Stimulated activated CD4-positive, alpha-beta T cell treated with anti-CD3 and anti-CD28 coated beads, Interleukin-4, amount 100 ng/mL, for 1 hour (primary cell): ENCODE measurements at places on chromosomes 13 and 19.

DNA sequence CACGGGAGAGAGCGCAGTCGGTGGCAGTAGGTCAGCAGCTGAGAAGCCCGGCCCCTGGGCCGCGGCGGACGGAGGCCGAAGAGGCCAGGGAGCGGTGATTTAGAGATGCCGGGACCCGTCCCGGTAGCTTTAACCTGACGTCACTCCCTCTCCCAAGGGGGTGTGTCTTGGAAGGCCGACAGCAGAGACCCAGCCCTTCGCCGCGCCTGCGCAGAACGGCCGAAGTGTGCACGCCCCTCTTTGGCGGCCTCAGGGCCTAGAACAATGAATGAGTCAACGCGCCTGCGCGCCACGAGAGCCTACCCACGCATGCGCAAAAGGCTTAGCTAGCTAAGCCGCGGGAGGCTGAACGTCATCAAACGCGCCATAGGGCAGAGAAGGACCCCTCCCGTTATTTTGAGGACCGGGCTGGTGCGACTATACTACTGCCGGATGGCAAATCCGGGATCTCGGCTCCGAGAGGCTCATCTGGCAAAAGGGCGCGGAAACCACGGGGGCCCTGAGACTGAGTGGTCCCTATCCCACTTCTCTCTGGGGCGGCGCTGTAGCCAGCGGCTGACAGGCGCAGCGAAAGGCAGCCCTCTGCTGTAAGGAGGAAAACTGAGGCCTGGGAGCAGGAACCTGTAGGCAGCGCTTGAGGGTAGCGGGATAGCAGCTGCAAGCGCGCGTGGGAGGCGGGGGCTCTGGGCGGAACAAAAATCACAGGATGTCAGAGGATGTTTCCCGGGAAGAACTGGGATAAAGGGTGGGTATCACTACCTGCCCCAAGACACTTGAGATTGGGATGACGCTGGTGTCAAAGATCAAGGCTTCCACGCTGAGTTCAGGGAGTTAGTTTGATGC lies at the start of the genes IRGQ and ZNF576:
Gene IRGQ (minus strand): TSS at position 136 of the 843 bp plus-strand sequence. CDS start 796 bp downstream, outside the sequence.
Gene ZNF576 (plus strand): TSS at position 597 of the 843 bp plus-strand sequence. CDS start 514 bp downstream, outside the sequence.
- peak; percentile 100 for DNase-seq

- peak; percentile 13 for DNase-seq
Observed at GRCh38 chr19:55340784-55341147, 1.1 kb downstream of the KMT5C start.

GRCh38 chr13:59914556-59914955 lies 249.2 kb downstream of the DIAPH3 start:
- DNase-seq: no peak

DNA sequence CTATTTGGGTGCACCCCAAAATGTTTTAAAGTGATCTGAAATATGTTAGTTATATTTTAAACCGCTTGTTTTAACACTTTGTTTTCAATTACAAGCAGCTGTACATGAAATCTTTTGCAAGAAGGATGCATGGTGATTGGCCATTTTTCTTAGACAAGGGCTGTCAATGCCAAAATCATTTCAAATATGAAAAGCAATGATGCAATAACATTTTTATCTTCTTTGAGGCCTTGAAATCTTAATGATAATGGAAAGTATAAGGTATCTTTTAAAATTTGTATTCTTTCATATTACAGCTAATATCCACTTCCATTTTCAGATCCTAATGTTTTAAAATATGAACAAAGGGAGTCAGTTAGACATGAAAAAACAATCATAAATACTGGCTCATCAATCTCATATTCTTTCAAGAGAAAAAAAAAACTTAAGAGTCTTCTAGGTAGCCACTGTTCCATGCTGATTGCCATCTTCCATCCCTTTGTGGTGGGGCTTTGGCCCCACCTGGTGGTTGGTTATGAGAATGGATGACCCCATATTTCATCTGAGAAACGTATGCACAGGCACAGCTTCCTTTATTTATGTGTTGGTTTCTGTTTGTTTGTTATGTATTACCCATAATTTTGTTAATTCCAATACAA lies 330.3 kb upstream of the MIR17HG start:
- DNase-seq: peak; percentile 6

DNA sequence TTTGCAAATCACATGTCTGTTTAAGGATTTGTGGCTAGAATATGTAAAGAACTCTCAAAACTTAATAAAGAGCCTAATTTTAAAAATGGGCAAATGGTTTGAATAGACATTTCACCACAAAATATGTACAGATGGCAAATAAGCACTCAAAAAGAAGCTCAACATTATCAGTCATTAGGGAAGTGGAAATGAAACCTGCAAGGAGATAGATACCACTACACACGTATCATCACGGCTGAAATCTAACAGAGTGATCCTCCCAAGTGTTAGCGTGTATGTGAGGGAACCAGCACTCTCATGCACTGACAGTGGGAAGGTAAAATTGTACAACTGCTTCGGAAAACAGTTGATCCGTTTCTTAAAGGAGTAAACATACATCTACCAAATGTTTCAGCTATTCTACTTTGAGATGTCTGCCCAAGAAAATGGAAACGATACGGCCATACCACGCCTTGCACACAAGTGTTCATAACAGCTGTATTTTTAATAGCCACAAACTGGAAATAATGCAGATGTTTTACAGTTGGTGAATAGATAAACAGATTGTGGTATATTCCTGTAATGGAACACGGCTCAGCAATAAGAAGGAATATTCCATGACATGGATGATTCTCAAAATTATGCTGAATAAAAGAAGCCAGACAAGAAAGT lies 14.5 kb downstream of the ARHGEF7 start:
- DNase-seq: no peak

GRCh38 chr19:7720351-7720750 lies 11.6 kb downstream of the CLEC4G start:
- no peak for DNase-seq

DNA sequence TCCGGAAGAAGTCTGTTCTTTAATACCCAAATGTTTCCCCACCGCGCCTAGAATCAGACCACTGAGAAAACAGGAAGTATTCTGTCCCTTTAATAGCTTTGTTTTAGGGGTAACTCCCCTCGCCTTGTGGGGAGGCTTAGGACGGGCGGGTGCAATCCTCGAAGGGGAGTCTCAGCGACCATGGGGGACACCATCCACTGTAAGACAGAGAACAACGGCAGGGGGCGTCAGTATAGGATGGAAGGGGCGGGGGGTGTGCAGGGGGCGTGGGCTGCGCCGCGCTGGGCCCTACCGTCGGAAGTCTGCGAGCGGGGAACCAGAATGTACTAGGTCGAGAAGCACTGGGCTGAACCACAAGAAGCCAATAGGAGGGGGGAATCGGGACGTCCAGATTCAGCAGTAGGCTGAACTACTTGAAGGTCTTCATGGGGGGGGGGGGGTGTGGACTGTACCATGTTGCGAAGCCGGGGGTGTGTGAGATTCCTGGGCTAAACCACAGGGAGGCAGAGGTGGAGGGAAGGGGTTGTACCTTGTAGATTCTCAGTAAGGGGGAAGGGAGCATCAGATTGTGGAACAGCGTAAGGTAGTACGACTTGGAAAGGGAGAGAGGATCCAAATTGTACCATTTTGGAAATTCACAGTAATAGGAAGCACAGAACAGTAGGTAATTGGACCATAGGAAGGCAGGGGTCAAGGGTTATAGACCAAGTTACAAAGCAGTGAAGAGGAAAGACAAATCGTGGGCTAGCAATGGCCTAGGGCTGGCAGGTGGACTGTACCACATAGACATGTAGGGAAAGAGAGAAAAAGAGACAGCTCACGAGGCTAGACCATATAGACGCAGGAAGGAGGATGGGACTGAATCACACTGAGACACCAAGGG lies 1.0 kb upstream of the DBP start:
- peak; percentile 74 for DNase-seq

- no peak for DNase-seq
Observed at GRCh38 chr19:18919900-18920214, 342 bp downstream of the DDX49 start.

DNA sequence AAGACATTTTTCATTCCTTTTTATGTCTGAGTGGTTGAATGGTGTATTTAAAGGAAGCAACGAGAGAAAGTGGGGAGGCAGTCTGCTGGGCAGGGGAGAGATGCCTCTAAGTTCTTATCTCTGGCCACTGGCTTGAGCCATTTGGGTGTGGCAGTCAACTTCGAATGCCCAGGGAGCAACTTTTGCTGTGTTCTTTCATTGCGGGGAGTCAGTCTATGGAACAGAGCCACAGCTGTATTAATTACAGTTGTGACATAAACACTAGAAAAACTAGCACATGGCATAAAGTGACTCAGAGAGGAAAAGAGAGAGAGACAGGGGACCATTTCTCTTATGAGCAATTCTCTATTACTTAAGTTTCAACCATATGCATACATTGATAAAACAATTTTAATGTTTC lies 40.4 kb upstream of the PDCD5 start:
- no peak for DNase-seq
